ENCODE measurements at places on chromosomes 4 and X.

GRCh38 chr4:169030562-169030982 is 20.5 kb upstream of the CBR4 start:
- peak; percentile 25 for DNase-seq

GRCh38 chr4:36183232-36183631 is 61.1 kb downstream of the ARAP2 start:
- no peak for DNase-seq

- DNase-seq = no peak
These were observed 188.3 kb downstream of the RAPGEF2 start for GRCh38 chr4:159291176-159291575.

DNA sequence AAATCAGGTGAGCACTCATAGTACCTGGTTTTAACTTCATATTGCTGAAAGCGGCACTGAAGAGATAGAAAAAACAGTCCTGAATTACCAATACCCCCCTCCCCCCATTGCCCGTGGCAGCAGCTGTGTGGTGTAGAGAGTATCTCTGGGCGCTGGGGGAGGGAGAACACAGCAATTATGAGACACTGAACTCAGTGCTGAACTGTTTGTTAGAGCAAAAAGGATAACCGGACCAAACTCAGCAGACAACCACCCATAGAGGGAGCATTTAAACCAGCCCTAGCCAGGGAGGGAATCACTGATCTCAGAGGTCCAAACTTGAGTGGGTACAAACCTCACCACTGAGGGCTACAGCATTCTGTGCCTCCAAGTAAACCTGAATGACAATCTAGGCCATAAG is 457.4 kb upstream of the TEX13C start:
- DNase-seq = no peak

GRCh38 chrX:111410590-111411078 is 1.4 kb downstream of the DCX start:
- DNase-seq = no peak

GRCh38 chrX:35829501-35829900 is 31.4 kb downstream of the MAGEB16 start:
- DNase-seq = no peak

DNA sequence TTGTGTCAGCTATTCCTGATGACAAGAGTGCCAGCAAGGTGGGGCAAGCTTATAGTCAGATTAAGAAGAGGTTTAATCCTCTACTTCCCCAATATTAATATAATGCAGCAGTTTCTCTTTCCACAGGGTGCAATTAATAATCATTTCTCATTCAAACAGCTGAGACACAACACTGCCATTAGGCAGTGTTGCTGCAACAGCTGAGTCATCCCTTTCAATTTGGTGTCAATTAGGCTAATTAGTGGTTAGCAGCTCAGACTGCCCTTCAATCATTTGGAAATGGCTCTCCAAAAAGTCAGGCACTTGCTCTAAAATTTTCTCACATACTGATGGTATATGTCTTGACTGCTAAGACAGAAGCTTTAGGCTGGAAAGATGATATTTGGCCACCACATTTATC is 265.7 kb upstream of the FAM241A start:
- no peak for DNase-seq

- DNase-seq = no peak
These were observed 852.0 kb downstream of the PCDH18 start for GRCh38 chr4:136680271-136680670.

GRCh38 chr4:108581083-108581482 is 39.3 kb upstream of the RPL34 start:
- no peak for DNase-seq

DNA sequence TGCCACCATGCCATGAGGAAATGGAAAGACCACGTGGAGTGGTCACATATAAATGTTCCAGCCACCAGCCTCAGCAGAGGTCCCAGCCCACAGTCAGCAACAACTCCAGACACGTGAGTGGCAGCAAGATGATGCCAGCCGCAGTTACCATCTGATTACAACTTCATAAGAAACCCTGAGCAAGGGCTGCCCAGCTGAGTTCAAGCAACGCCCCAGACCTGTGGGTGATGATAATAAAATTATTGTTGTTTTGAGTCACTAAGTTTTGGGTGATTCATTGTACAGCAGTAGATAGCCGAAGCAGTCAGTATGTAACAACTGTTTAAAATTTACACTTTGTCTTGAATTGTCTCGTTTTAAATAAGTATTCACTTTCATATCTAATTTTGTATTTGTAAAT is 5.8 kb upstream of the CCNG2 start:
- no peak for DNase-seq

DNA sequence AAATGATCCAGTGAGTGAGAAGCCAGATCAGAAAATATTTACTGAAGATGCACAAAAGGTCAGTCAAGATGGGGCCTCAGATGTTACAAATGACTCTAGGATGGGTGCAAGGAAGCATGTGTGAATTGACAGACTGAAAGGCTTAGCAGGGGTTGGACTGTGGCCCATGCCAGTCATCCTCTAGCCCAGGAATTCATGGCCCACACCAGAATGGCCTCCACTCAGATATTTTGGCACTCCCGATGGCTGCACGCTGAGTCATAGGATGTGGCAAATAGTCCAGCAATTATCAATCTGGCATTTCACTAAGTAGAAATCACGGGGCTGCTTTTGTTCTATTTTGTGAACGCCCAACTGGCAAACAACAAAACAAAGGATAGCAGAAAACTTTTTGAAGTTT is 406.5 kb downstream of the IQCM start:
- DNase-seq = peak; percentile 75

- DNase-seq = no peak
These were observed 13.0 kb upstream of the KDR start for GRCh38 chr4:55138367-55138766.

GRCh38 chr4:56748271-56748670 is 67.2 kb upstream of the HOPX start:
- no peak for DNase-seq

DNA sequence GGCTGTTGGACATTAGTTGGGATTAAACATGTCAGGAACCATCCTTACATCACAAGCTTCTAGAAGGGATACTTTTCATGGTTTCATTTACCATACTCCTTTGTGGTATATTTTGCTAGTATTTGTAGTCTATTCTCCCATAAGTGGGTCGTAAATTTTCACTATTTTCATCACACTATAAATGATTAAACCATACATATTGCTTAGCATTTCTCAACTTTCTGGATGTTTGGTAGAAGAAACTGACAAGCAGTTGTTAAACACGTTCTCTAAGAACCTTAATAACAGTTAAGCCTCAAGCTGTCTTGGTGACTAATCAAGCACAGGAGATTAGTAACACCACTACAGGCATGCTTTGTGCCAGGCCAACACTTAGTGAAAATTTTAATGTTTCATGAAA is 375.5 kb downstream of the NAF1 start:
- peak; percentile 64 for DNase-seq

- no peak for DNase-seq
These were observed 8.2 kb downstream of the MED14 start for GRCh38 chrX:40727093-40727492.

DNA sequence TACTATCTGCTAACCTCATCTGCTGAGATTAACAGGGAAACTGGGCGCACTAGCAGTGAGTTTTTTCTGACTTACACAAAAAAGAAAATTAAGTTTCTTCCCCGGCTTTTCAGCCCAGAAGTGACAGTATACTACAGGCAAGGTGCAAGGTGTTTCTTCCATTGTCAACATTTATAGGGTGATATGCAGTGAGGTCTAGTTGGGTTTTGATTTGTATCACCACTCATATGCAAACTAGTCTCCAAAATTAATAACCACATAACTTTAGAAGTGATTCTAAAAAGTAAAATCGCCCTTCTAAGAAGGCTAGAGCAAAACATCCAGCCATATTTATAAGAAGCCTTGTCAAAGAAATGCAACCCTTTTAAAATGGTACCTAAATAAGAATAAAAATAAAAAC is 640.1 kb downstream of the ARAP2 start:
- DNase-seq = no peak

DNA sequence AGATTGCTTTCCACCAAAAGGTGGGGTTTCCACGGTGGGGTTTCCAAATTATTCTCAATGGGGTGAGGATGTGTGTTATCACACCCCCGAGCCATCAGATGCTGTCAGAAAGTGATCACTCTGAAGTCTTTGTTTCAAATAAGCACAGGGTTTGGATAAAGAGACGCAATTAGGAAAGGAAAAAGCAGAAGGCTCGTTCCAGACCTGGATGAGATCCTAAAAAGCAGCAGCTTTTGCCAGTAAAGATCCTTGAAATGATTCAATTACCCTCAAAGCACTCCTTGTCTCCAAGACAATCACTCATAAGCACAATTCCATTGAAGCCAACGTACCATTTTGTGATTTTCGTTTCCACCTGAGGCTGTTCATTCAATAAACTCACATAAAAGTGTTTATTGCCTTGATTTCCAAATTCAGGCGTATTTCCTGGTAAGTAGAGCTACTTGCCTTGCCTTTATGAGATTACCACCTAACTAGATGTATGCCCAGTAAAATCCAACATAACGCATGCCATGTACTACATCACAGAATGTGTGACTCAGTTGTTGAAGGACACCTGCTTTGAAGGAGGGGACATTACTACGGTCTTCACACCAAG is 5.2 kb downstream of the F11 start:
- no peak for DNase-seq

DNA sequence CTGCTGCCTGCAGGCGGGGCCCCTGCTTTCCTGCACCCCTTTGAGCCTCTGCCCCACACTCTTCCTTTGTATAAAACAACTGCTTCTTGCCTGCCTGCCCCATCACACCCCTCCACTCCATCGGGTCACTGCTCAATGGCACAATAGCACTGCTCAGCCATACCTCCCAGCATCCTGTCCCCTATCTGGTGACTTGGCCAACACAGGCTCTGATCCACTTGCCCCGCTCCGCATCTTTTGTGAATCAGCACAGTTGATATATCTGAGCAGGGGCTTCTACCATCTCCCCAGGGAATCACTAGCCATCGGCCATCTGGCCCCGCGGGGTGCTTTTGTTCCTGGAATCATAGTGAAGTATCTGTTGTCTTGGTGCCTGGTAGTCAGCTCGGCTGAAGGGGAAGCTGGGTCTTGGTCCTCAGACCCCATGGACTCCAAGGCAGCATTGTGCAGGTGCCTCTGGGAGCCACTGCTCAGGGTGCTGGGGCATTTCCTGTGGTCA is 45.3 kb downstream of the MAP7D3 start:
- no peak for DNase-seq

DNA sequence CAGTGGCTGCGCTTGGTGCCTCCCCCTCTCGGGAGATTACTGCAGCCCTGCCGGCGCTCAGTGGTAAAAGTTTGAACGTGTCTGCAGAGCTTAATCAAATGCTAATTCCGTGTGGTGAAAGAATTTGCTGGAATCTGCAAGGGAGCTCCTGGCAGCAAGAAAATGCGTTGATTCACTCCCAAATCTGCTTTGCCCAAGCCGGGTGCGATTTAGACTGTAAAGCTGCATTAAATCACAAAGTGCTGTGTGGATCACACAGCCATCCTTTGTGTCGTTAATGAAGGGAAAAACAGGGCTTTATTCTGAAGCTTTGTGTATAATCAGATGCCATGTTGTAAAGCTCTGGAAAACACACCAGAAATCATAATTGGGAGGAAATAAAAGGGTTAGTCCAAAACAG is 444.1 kb downstream of the BCOR start:
- DNase-seq = no peak

- DNase-seq = no peak
These were observed 156.7 kb upstream of the FAM47A start for GRCh38 chrX:34288782-34289181.

DNA sequence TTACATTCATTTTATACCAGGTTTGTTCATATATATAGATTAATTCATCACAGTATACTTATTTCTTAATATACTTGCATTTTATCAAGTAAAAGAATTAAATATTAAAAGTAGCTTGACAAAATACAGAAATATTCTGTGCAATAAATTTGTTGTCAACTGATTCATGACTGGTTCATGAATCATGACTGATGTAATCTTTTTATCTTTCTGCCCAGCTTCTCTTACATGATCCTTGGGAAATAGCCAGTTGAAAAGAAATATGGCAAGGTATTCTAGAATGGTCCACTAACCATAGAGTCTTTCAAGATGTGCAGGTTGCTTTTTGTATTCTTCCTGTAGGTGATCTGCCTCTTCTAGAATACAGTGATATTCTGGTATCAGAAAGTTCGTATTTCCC is 4.2 kb upstream of the CCNA2 start:
- peak; percentile 65 for DNase-seq

DNA sequence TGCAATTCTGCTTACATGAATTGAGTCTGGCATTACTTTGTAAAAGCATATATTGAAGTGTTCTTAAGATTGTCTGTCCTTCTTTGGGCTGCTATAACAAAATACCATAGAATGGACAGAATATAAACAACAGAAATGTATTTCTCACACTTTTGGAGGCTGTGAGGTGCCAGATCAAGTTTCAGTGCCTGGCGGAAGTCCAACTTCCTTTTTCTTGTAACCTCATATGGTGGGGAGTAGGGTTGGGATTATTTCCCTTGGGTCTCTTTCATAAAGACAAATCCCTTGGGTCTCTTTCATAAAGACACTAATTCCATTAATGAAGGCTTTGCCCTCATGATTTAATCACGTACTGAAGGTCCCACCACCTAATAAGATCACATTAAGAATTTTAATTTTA is 199.3 kb upstream of the GRID2 start:
- DNase-seq = no peak

DNA sequence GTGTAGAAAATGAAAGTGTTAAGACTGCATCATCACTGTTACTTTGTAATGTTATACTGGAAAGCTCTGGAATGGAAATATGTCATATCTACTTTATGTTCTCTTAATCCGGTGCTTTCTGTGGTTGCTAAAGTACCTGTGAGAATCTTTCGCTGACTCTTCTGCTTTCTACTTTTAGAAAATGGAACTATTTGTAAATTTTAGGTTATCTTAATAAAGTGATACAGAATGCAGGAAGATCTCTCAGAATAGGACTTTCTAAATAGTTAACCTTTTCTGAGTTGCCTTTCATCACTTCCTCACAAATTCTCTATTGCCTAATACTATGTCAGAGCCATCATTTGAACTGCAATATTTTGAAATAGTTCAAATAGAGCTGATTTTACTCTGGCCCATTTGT is 69.3 kb downstream of the BMP2K start:
- peak; percentile 4 for DNase-seq

DNA sequence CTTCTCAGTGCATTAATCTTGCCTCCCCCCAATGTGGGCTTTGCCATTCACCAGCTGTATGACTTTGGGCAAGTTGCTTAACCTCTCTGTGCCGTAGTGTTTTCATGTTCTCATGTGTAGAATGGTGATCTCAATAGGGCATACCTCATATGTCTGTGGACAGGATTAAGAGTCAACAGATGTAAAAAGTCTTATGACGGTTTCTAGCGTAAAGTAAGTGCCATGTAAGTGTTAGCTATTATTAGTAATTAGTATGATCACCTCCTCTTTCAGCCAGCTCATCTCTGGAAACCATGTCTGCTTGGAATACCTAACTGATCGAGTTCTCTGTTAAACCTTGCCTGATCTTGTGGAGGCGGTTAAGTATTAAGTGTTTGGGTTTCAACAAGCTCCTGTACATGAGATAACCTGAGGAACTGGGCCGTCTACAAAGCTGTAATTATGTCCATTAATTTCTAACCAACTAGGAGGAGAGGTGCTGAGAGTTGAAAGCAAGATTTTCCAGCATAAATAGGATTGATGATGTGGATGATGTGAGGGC is 66.3 kb downstream of the TSC22D3 start:
- DNase-seq = no peak
